ENCODE measurements at places on chromosomes 2 and 18.
A peak's percentile ranks its signal among the peaks of the same experiment; 100 is the strongest.

DNA sequence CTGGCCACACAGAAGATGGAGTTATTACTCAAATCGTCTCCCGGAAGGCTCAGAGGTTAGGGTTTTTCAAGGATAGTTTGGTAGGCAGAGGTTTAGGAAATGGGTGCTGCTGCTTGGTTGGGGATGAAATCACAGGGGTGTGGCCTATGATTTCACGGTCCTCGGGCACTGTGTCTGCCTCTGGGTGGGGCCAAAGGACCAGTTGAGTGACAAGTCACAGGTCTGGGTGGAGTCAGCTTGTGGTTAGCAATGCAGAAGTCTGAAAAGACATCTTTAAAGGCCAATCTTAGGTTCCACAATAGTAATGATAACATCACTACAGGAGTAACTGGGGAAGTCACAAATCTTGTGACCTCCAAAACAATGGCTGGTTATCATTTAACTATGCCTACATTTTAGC, 387.8 kb downstream of the ZNF521 start:
- peak; percentile 2 for DNase-seq

- DNase-seq: no peak
Observed at GRCh38 chr18:64275593-64276300, 126.9 kb upstream of the LINC00305 start.

DNA sequence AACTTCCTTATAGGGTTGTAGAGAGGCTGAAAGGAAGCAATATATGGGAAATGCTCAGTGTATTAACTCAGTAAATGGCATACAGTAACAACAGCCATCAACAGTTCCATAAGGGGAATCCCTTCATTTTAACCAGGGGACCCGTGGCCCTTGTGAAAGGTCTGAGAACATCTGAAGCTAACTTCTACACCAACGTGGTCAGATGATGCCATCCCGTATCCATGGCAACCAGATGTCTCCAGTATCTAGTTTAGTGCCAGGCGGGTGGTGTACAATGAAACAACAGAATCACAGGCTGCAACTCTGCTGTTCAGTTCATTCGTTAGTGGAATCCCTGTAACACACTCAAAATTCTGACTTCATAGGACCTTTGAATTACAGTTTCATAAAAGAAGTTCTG, 162.3 kb downstream of the TGIF1 start:
- DNase-seq: no peak

DNA sequence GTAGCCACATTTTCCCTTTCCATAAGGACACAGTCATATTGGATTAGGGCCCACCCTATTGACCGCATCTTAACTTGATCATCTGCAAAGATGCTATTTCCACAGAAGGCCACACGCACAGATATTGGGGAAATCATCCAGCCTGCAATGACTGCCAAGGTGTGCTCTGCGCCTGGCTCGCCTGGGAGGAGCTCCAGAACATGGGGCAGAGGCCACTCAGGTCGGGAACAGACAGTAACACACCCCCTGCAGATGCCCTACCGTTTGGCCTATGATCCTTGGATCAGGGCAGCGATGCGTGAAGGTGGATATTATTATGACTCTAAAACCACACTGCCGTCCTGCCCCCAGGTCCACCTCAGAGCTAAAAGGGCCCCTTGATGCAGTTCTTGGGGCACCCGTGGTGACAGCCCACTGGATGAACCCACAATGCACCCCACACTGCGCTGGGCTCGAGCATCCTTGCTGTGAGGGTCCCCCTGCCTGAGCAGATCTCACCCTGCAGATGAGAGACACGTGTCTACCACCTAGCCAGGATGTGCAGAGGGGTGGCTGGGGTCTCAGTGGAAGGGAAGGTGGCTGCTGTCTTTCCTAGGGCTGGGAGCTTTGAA, 72.9 kb upstream of the ZNF516 start:
- DNase-seq: no peak

GRCh38 chr2:167928434-167928833, 319.0 kb downstream of the STK39 start:
- DNase-seq: no peak

DNA sequence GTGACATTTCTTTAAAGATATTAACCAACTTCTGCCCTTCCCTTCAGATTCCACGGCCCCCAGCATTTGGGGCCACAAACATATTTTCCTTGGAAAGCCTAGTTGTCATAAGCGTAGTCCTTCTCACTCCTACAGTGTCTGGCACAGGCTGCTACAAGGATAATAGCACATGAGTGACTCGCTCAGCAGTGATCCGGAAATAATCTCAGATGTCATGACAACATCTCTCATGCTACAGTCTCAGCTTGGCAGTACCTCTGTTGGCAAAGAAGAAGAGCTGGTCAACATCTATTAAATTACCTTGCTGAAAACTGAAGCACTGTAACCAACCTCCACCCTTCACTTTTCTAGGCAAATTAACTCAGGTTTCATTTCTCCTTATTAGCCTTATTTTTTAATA, 351.7 kb downstream of the RAD51AP2 start:
- peak; percentile 59 for DNase-seq

DNA sequence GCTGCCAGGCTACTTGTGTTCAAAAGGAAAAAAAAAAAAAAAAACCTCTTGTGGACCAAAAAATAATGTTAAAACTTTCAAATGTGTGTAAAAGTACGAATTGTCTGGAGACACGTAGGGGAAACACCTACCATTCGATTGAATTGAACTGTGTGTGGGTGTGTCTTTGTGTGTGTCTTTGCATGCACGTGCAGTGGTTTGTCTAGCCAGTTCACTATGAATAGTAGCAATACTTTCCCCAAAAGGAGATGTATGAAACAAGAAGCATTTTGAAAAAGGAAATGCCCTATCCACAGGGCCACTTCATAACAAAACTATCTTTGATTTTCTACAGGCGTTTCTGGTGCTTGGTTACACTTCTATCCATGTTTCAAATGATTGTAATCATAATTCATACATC, 186.8 kb downstream of the RPRM start:
- no peak for DNase-seq

- no peak for DNase-seq
Observed at GRCh38 chr18:73741946-73742345, 405.7 kb downstream of the FBXO15 start.

- DNase-seq: no peak
Observed at GRCh38 chr2:25230198-25230947, 62.0 kb upstream of the POMC start.

- no peak for DNase-seq
Observed at GRCh38 chr18:79203017-79203605, 133.9 kb downstream of the ATP9B start.

- no peak for DNase-seq
Observed at GRCh38 chr2:231960810-231961348, 634 bp upstream of the DIS3L2 start.

GRCh38 chr2:212752730-212753351, 214.2 kb upstream of the ERBB4 start:
- DNase-seq: no peak

DNA sequence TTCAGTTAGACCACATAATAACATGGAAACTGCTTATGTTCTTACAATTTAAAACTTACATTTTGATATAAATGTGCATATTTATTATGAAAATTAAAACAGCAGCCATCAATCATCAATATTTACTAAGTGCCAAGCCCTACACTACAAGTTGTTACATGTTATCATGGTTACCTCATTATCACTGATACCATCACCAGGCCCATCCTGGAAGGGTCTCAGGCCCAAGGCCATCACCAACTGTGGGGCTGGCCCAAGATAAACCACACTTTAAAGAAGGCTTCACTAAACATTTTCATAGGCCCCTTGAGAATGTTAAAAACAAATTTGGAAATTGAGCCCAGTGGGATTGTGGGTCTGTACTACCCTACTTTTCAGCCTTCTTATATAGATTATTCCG, 6.4 kb downstream of the ITSN2 start:
- no peak for DNase-seq

GRCh38 chr2:101063352-101064124, 61.4 kb downstream of the RPL31 start:
- DNase-seq: peak; percentile 47

DNA sequence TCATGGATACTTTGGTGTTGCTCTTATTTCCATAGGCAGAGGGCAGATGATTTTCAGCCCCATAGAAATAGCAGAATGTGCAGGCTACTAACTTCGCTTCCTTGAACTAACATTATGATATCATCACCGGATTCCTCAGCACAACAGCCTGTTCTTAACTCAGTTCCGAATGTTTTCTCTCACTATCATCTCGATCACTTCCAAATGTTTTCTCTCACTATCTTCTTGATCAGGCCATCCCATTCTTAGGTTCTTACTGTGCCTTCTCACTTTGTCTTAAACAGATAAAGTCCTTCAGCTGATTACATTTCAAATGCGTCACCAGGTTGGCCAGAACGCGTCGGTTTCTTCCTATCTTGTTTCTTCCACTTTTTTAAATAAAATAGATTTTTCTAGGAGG, 11.4 kb upstream of the MBD2 start:
- no peak for DNase-seq

DNA sequence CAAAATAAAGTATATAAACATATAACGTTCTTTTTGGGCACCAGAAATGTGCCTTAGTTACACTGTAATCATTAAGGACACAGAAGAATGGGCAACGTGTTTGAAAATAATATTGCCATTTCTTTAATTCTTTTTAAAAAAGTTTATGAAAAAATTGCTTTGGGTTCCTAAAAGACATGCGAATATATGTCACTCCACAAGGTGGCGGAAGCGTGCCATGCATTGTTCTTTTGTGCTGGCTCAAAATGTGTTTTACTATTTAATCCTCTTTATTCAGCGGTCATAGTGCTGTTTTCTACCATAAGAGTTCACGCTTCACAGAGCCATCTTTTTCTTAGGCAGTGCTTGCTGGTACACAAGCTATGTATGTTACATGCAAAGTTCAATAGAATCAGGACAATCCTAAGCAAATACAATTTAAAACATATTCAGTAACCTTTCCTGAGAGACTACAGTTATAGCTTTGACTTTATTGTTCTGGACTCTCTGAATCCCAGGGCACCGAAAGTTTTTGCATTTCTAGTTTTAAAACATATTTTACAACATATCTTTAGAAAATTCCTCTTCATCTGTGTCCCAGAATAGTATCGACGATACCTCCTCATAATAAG, 147.8 kb upstream of the ERBB4 start:
- peak; percentile 47 for DNase-seq

DNA sequence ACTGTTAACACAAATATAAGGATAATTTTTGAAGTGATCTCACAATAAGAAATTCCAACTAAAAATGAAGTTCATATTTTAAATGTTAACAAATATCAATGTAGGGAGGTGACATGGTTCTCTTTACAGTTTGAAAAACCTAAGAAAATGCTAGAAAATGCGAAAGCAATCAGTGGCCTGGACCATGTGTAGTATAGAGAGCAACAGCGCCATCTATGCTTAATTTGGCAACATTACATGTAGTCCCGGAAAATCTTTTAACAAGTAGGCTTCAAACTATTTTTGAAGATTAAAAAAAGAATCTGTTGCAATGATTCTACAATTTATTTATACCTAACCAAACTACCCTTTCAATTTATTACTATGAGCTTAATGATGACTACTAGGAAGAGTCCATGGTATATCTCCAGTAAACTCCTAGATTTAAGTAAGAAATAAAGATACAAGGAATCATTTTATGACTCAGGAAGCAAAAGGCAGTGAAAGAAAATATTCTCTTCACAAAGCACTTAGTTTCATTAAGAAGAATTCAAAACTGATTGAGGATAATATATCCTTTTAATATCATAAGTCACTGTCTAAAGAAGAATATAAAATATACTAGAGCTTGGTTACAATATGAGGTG, 33.3 kb downstream of the NDUFA10 start:
- no peak for DNase-seq

- no peak for DNase-seq
Observed at GRCh38 chr2:240256704-240257637, 116.5 kb upstream of the OTOS start.

DNA sequence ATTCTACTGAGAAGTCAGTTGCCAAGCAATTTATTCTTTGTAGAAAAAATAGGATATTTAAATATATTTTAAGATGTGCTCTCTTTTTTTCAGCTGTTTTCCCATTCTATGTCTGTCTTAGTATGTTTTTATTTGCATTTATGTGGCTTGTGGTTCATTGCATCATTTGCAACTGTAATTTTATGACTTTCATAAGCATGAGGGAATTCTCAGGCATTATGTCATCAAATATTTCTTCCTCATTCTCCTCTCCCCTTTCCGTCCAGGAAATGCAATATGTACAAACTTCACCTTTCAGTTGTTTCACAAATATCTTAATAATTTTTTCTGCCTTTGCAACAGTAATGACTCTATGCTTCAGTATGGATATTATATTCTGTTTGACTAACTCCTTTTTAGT, 560.2 kb upstream of the LRATD1 start:
- no peak for DNase-seq

- DNase-seq: no peak
Observed at GRCh38 chr2:30717081-30717650, 90.1 kb downstream of the CAPN13 start.

DNA sequence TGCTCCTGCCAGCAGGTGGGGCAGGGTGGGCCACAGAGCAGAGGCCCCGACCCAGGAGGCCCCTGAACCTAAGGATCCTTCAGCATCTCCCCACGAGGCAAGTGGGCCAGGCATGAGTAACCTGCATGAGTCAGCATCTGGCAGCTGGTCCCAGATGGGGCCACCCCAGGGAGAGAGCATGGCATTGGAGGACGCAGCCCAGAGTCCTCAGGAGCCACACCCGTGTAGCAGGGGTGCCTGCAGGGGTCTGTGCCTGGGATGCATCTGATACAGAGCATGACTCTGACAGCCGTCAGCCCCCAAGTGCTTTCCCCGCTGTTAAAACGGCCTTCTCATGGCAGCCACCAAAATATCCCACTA, 185.6 kb upstream of the SALL3 start:
- DNase-seq: no peak

- DNase-seq: no peak
Observed at GRCh38 chr18:75915941-75916623, 488.6 kb upstream of the SMIM21 start.

GRCh38 chr2:22893761-22894517, 491.0 kb upstream of the KLHL29 start:
- DNase-seq: no peak

DNA sequence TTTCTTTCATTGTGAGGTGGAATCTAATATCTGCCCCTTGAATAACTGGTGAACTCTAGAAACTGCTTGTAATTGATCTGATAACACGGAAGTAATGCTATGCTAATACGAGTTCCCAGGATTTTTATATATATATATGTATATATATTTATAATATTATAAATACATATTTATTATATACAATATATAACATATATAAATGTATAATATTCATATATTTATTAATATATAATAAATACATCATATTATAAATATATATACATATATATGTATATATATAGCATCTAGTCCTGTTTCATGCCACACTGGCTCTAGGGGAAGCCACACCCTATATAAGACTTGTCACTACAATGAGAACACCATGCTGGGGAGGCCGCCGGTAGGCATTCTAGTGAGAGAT, 156.7 kb upstream of the CDH19 start:
- DNase-seq: no peak

- no peak for DNase-seq
Observed at GRCh38 chr18:39513186-39513585, 1947.6 kb upstream of the CELF4 start.

DNA sequence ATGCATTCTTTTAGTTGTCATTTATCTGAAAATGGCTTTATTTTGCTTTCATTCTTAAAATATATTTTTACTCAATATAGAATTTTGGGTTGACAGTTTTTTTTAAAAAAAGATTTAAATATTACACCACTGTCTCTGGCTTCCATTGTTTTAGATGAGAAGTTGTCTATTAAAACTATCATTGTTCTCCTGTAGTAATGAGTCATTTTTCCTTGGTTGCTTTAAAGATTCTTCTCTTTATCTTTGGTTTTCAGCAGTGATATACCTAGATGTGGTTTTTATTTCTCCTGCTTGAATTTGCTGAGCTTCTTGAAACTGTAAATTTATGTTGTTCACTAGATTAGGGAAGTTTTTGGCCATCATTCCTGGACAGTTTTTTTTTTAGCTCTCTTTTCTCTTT, 26.7 kb upstream of the DLX2 start:
- no peak for DNase-seq

Data from HS-27A (cell line).